ENCODE measurements at places on chromosomes 12 and 14.

DNA sequence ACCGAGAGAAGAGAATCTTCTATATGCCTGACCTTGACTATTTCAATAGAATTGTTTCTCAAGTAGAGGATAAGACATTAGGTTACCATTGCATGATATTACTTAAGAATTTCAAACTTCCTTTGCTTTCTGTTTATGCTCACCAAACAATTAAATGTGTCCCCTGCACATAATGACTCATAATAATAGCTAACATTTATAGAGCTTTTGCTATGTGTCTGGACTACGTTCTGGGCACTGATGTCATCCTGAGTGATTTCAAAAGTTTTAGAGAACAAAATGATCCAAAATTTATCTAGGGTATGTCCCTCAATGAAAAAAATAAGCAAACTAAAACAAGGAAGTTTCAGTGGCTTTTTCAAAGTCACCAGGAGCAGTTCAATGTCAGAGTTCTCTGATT is 38.8 kb downstream of the SLC15A5 start:
- peak; percentile 6 for DNase-seq

DNA sequence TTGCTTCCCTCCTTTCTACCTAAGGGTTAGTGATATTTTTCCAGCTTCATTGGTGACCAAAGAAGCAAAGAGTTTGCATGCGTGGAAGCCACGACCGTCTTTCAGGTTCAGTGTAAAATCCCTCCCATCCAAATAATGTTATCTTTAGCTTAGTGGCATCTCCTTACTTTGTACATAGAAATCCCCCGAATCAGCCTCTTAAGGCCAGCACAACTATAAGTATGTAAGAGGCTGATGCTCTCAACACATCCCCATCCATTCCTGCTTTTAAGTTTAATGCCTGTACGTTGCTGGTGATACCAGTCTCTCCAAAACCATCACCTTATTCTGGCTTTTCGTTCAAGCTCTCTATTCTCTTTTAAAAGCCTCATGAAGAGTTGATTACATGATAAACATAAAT is 14.6 kb downstream of the CDKN1B start:
- DNase-seq: no peak

- no peak for DNase-seq
These were observed 6.8 kb upstream of the DYNC1H1 start for GRCh38 chr14:101957406-101958234.

DNA sequence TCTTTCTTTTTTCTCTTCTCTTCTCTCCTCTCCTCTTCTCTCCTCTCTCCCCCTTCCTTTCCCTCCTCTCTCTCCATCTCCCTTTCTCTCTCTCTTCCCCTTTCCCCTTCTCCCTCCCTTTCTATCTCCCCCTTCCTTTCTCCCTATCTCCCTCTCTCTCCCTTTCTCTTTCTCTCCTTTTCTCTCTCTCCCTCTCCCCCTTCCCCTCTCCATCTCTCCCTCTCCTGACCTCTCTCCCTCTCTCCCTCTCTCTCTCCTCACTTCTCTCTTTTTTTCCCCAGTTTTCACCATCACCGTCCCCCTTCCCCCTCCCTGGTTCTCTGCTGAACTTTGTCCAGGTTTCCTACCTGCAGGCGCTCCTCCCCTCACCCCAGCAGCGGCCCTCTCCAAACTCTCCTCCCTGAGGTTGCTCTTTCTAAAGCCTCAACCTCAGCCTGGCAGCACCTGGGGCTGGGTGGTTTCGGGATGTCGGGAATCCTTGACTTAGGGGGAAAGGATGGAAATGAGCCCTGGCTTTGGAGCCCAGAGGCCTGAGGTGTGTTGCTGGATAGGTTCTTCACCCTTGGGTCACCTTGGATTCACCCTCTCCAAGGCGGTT is 14.7 kb upstream of the TBX3 start:
- DNase-seq: no peak

All from HCEC 1CT (cell line).